ENCODE measurements at places on chromosomes 11 and 22. TPM values are rescaled to one million over a fixed set of nuclear protein-coding genes. Genes with fewer than 3 reads are reported as not detected.
A peak's percentile ranks its signal among the peaks of the same experiment; 100 is the strongest.

- peaks cover 8% of the 10 kb centered on the region for H3K27me3 ChIP-seq
- peak overlapping the region; percentile 25 for H3K27ac ChIP-seq
- H3K36me3 ChIP-seq = no peaks in the 10 kb centered on the region
- H3K4me3 ChIP-seq = no peak overlapping the region
- no peak for DNase-seq
- H3K4me1 ChIP-seq = peaks cover 28% of the 10 kb centered on the region
These were observed 16.1 kb downstream of the IGF2 start for GRCh38 chr11:2122907-2123627.

DNA sequence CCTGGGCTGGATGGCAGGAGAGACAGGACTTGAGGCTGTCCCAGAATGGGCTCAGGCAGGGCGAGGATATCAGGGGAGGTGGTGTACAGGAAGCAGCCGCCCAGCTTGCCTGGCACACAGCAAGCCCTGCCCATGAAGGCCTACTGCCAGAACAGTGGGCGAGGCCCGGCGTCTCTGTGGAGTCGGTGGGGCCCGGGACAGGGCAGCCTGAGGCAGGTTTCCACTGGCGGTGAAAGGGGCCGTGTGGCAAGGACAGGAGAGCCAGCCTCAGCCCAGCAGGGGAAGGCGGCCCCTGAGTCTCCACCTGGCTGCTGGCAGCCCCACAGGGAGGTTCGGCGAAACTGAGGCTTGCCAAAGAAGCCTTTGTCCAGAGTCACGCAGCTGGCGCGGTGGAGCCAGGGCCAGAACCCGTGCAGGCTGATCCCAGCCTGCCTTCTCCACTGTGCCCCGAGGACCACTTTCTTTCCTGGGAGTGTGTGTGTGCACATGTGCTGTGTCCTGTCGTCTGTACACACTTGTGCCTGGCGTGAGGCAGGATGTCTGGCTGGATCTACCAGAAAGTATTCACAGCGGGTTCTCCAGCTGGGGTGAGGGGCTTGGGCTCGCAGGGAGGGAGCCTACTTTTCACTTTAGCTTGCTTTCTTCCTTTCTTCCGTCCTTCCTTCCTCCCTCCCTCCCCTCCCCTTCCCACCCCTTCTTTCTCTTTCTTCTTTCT lies 1.2 kb downstream of the TSPO start:
- DNase-seq = no peak
- no peaks in the 10 kb centered on the region for H3K27me3 ChIP-seq
- H3K4me3 ChIP-seq = peak overlapping the region; percentile 64
- peak overlapping the region; percentile 81 for H3K27ac ChIP-seq

- DNase-seq = no peak
- peaks cover 9% of the 10 kb centered on the region for H3K27me3 ChIP-seq
- no peaks in the 10 kb centered on the region for H3K36me3 ChIP-seq
- H3K27ac ChIP-seq = no peak overlapping the region
These were observed 143.0 kb downstream of the MPPED1 start for GRCh38 chr22:43554694-43555365.

The APOL4 gene
- 15.0 TPM for total RNA-seq

DNA sequence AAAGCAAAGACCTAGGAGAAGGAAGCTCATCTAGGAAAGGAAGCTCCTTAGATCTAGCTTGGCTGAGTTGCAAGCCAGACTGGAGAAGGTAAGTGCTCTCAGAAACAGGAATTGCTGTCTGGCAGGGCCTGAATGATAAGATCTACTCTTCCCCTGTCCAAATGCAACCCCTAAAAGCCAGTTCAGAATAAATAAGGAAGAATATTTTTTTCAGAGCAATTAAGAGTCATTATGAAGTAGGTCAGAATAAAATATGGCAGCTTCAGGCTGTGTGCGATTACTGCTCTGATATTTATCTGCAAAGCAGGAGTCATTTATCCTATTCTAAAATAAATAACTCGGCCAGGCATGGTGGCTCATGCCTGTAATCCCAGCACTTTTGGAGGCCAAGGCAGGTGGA lies 82.1 kb downstream of the PIWIL4 start:
- DNase-seq = no peak
- no peak overlapping the region for H3K4me3 ChIP-seq
- H3K27ac ChIP-seq = peak overlapping the region; percentile 44
- no peaks in the 10 kb centered on the region for H3K36me3 ChIP-seq
- H3K27me3 ChIP-seq = no peaks in the 10 kb centered on the region

- no peak for DNase-seq
- H3K27me3 ChIP-seq = no peaks in the 10 kb centered on the region
- H3K27ac ChIP-seq = no peak overlapping the region
These were observed 25.2 kb upstream of the CTR9 start for GRCh38 chr11:10725907-10726253.

DNA sequence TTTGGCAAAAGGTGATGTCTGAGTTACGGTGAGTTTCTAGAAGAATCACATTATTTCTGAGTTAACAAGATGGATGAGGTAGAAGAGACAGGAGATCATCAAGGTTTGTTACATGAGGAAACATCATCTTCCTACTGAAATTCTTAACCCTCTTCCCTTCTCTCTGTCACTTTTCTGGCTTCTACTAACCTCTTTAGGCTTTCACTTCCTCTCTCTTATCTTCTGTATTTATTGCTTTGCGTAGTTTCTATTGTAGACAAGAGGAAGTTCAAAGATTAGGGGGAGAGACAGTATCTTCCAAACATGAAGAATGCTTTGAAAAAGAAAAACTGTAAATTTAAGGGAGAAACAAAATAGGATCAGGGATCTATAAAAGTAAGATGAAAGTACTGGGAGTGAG lies 75.4 kb downstream of the TRPC6 start:
- H3K36me3 ChIP-seq = no peaks in the 10 kb centered on the region
- no peak overlapping the region for H3K27ac ChIP-seq
- no peaks in the 10 kb centered on the region for H3K27me3 ChIP-seq
- no peak for DNase-seq
- H3K4me3 ChIP-seq = no peak overlapping the region

DNA sequence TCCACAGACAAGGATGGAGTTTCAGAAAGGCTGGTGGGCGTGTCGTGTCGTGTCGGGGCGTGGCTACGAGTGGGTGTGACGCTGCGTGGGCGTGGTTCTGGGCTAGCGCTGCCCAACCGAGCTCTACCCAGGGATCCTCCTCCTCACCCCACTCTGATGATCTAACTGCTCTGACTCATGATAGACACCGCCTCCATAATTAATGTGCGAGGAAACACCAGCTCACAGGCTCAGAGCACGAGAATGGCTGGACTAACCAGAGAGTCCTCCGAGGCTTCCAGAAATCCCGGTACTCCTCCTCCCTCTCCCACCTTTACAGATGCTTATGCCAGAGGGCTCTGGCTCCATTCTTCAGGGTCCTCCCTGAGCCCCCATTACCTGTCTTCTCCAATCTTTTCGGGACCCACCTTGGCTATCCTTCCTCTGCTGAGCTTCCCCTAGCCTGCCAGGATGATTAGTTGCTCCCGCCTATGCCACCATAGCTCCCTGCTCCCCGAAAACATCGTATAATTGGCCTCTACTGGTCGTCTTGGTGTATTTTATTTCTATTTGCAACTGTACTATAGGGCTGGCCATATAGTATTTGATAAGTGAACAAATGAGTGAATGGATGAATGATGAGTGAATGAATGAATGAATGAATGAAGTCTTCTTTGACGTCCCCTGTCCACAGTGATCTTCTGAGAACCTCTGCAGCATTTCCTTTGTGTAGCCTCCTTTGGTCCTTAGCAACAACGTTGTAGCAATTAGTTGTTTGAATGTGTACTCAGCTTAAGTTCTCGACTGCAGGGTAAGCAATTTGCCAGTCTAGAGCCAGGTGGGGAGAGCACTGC lies 21.7 kb downstream of the TMPRSS13 start:
- peaks cover 7% of the 10 kb centered on the region for H3K36me3 ChIP-seq
- DNase-seq = peak; percentile 75
- H3K4me3 ChIP-seq = no peak overlapping the region
- H3K27me3 ChIP-seq = no peaks in the 10 kb centered on the region
- H3K27ac ChIP-seq = peak overlapping the region; percentile 76

GRCh38 chr11:74057249-74058151 lies 48.6 kb upstream of the UCP3 start:
- H3K27ac ChIP-seq = no peak overlapping the region
- no peak overlapping the region for H3K4me3 ChIP-seq
- H3K36me3 ChIP-seq = peaks cover 36% of the 10 kb centered on the region
- H3K4me1 ChIP-seq = peaks cover 9% of the 10 kb centered on the region
- H3K27me3 ChIP-seq = no peaks in the 10 kb centered on the region

- no peak overlapping the region for H3K27ac ChIP-seq
- no peak overlapping the region for H3K4me3 ChIP-seq
- no peak for DNase-seq
- H3K4me1 ChIP-seq = peaks cover 3% of the 10 kb centered on the region
- no peaks in the 10 kb centered on the region for H3K27me3 ChIP-seq
These were observed 227.1 kb upstream of the CCDC179 start for GRCh38 chr11:23087407-23087806.

- H3K4me3 ChIP-seq = no peak overlapping the region
- H3K36me3 ChIP-seq = no peaks in the 10 kb centered on the region
- DNase-seq = no peak
- peaks cover 23% of the 10 kb centered on the region for H3K4me1 ChIP-seq
- H3K27ac ChIP-seq = peak overlapping the region; percentile 61
- no peaks in the 10 kb centered on the region for H3K27me3 ChIP-seq
These were observed 12.8 kb upstream of the TESMIN start for GRCh38 chr11:68763926-68764657.

DNA sequence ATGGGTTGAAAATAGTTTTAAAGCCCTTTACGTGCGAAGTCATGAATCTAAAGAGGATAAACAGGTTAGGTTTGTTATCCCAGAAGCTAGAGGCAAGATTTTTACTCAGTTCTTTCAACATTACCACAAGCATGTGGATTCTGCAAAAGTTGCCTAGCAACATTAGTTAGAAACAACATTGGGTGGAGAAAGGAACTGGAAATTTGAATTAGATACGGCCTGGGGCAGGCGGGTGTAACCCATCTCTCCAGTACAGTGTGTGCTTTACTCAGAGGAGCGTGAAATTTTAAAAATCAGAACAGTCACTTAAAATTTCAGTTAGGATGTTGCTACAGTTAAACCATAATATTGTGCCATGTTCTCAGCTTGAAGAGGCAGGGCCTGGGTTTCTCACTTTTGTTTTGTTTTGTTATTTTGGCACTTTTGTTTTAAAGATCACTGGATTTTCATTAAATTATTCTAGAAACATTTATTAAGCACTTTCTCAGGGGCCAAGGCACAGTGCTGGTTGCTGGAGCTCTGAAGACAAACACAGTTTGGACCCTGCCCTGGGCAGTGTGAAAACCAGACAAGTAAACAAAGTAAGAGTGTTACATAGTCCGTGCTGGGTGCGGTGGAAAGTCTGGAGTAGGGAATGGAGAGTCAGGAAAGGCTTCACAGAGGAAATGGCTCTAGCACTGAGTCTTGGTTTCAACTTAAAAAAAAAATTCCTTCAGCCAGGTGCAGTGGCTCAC lies 4.4 kb upstream of the WEE1 start:
- H3K36me3 ChIP-seq = no peaks in the 10 kb centered on the region
- H3K27ac ChIP-seq = peak overlapping the region; percentile 99
- DNase-seq = no peak
- no peaks in the 10 kb centered on the region for H3K27me3 ChIP-seq
- H3K4me3 ChIP-seq = peak overlapping the region; percentile 36

GRCh38 chr22:22045571-22046335 lies 63.2 kb upstream of the TOP3B start:
- no peaks in the 10 kb centered on the region for H3K36me3 ChIP-seq
- peaks cover 53% of the 10 kb centered on the region for H3K27me3 ChIP-seq
- no peak overlapping the region for H3K27ac ChIP-seq

- H3K27ac ChIP-seq = no peak overlapping the region
- H3K4me1 ChIP-seq = peaks cover 2% of the 10 kb centered on the region
- no peaks in the 10 kb centered on the region for H3K36me3 ChIP-seq
- no peaks in the 10 kb centered on the region for H3K27me3 ChIP-seq
- no peak overlapping the region for H3K4me3 ChIP-seq
These were observed 24.0 kb downstream of the PRDM11 start for GRCh38 chr11:45170484-45170883.

DNA sequence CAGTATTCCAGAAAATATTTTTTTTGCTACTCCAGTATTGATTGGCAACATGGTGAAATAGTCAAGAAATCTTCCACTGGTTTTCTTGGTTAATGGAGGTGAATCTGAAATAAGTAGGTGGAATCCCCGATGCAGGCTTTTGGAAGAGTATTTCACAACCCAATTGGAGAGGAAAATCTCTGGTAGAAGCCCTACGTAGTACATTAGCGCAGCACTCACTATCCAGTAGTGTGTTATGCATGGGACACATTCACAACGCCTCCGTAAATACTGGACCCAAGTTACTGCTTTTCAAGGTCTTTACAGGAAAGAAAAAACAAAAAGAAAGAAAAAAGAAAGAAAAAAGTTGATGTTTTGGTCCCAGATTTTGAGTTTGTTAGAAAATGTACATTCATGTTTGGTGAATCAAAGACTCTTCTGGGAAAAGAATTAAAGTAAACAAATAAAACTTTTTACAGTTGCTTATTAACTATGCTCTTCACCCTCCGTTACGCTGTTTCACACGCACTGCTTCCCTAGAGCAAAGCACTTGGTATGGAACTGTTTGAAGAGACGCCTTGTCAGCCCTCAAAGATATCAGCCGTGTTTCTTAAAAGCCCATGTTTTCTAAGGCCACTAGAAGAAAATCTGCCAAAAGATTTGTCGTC lies 170.4 kb upstream of the CTSC start:
- H3K4me1 ChIP-seq = peaks cover 47% of the 10 kb centered on the region
- peaks cover 5% of the 10 kb centered on the region for H3K36me3 ChIP-seq
- no peak overlapping the region for H3K27ac ChIP-seq

GRCh38 chr22:19383292-19383691 lies 48.2 kb downstream of the HIRA start:
- no peak overlapping the region for H3K27ac ChIP-seq
- H3K4me3 ChIP-seq = no peak overlapping the region
- H3K36me3 ChIP-seq = peaks cover 30% of the 10 kb centered on the region
- no peaks in the 10 kb centered on the region for H3K4me1 ChIP-seq
- no peak for DNase-seq

DNA sequence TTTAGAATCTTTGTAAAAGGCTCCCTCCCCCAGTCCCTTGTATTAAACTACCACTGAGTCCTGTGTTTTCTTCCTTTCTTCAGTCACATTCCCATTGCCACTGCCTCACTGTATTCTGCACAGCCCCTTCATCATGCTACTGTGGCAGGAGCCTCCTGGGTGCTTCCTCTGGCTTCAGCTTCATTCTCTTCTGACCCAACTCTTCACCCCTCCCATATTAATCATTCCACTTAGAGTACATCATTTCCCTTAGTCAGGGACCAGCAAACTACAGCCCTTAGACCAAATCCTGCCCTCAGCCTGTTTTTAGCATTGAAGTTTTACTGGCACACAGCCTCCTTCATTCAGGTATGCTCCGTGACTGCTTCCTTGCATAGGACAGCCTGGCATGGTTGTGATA lies 127.7 kb upstream of the MTNR1B start:
- H3K4me1 ChIP-seq = peaks cover 42% of the 10 kb centered on the region
- no peak for DNase-seq
- no peaks in the 10 kb centered on the region for H3K27me3 ChIP-seq
- no peak overlapping the region for H3K27ac ChIP-seq

The RRM1 gene
- total RNA-seq = 51.7 TPM

GRCh38 chr11:93589347-93589746 lies 46.2 kb upstream of the SMCO4 start:
- no peak for DNase-seq
- H3K4me3 ChIP-seq = no peak overlapping the region
- H3K4me1 ChIP-seq = peaks cover 3% of the 10 kb centered on the region
- H3K36me3 ChIP-seq = no peaks in the 10 kb centered on the region
- no peak overlapping the region for H3K27ac ChIP-seq
- peaks cover 18% of the 10 kb centered on the region for H3K27me3 ChIP-seq

- no peak overlapping the region for H3K27ac ChIP-seq
- peaks cover 1% of the 10 kb centered on the region for H3K27me3 ChIP-seq
- no peak for DNase-seq
- H3K4me1 ChIP-seq = peaks cover 34% of the 10 kb centered on the region
These were observed 16.1 kb downstream of the PKNOX2 start for GRCh38 chr11:125180413-125181305.
